ENCODE measurements at places on chromosomes 5 and 9. TPM values are rescaled to one million over a fixed set of nuclear protein-coding genes. Genes with fewer than 3 reads are reported as not detected.

Gene SLC6A19
- total RNA-seq, result not detected

Gene FABP6
- 3.4 TPM for total RNA-seq

Gene IFNA21
- total RNA-seq, result not detected

Gene UNC13B
- 20.9 TPM for total RNA-seq

Gene RIGI
- 3.1 TPM for total RNA-seq

Gene NIPSNAP3A
- total RNA-seq, result 18.7 TPM

Gene PTGS1
- 4.0 TPM for total RNA-seq

Gene KIAA0825
- 1.5 TPM for total RNA-seq

Gene SLC25A25
- 5.0 TPM for total RNA-seq

Gene PIP5K1B
- total RNA-seq, result 62.8 TPM

Gene BTNL3
- not detected for total RNA-seq

Gene CEP72
- total RNA-seq, result 1.7 TPM

Gene CER1
- total RNA-seq, result not detected

Gene BTNL8
- total RNA-seq, result not detected

Gene CRB2
- not detected for total RNA-seq

Gene TIMD4
- total RNA-seq, result not detected

Gene NKD2
- total RNA-seq, result 2.8 TPM

Gene MYMK
- not detected for total RNA-seq

Gene GPR150
- not detected for total RNA-seq

Gene SPATA31E1
- total RNA-seq, result not detected

Gene CCL27
- not detected for total RNA-seq

Gene PCDHB9
- total RNA-seq, result 0.81 TPM

Gene PCDHB6
- total RNA-seq, result 0.35 TPM

All from Right ventricle myocardium superior (tissue), 1 donor.